Activated CD8-positive, alpha-beta T cell treated with anti-CD3 and anti-CD28 coated beads, Interleukin-2, amount 10 ng/mL, durations not matched to agents 7 days and 5 days (primary cell): ENCODE measurements at places on chromosomes 6 and 20. TPM values are rescaled to one million over a fixed set of nuclear protein-coding genes. Genes with fewer than 3 reads are reported as not detected.

- H3K36me3 ChIP-seq = no peaks in the 10 kb centered on the region
- DNase-seq = no peak
- no peak overlapping the region for H3K27ac ChIP-seq
- H3K4me3 ChIP-seq = no peak overlapping the region
- peaks cover 6% of the 10 kb centered on the region for H3K27me3 ChIP-seq
- H3K4me1 ChIP-seq = no peaks in the 10 kb centered on the region
These were observed 120.6 kb downstream of the GRM4 start for GRCh38 chr6:34025112-34025807.

DNA sequence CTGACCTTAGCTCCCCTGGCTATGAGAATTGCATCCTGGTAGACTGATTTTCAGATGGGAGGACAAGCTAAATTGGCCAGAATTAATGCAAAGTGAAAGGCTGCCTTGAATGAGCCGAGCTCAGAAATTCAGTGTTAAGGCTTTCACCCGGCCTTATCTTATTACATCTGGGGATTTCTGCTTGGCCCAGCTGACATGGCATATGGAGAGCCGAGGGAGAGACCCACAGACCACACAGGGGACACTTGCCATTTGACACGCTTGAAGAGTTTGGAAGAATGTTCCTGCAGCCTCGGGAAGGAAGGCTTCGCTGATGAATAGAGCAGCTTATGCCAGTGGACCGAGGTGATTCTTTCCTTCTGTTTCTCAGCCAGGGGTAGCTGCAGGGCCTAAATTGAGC is 9.0 kb downstream of the MOCS3 start:
- peaks cover 4% of the 10 kb centered on the region for H3K27me3 ChIP-seq
- no peak overlapping the region for H3K27ac ChIP-seq
- no peak overlapping the region for H3K4me3 ChIP-seq
- no peaks in the 10 kb centered on the region for H3K4me1 ChIP-seq
- H3K36me3 ChIP-seq = no peaks in the 10 kb centered on the region

GRCh38 chr20:313948-314347 is 11.4 kb upstream of the SOX12 start:
- H3K36me3 ChIP-seq = no peaks in the 10 kb centered on the region
- no peaks in the 10 kb centered on the region for H3K27me3 ChIP-seq
- H3K4me1 ChIP-seq = peaks cover 13% of the 10 kb centered on the region
- DNase-seq = no peak

DNA sequence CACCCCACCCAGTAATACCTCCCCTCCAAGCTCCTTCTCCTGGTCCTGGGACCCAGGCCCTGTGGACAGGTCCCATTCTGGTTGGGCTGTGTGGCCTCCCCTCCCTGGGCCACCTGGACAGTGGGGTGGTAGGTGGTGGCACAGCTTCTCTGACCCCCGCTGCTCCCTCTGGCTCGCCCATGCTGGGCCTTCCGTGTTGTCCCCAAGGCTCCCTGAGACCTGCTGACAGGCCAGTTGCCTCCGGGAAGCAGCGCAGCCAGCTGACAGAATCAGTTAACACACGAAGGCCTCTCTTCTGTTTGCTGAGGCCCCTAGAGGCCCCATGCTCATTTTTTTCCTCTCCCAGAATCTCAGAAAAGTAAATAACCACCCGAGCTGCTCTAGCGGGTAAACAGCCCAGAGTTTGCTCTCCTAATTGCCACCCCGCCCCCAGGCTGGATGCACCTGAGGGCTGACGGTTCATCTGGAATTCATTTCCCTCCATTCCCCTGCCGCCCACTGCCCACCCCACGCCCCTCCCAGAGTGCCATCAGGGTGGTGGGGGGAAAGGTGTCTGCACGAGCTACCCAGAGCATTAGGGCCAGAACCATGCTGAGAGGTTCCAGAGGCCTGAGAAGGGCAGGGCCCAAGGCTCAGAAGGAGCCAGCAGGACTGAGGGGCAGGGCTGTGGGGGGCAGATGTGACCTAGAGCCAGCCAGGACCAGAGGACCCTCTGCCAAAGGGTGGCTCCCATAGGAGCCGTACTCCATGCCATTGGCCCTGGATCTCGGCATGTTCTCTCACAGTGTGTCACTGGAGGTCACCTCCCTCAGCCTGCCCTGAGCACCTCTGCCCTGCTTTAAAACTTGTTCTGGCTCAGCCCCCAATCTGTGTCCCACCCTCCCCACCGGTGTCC is 157.5 kb downstream of the GRM4 start:
- H3K27me3 ChIP-seq = peaks cover 14% of the 10 kb centered on the region
- DNase-seq = no peak
- peaks cover 1% of the 10 kb centered on the region for H3K4me1 ChIP-seq

DNA sequence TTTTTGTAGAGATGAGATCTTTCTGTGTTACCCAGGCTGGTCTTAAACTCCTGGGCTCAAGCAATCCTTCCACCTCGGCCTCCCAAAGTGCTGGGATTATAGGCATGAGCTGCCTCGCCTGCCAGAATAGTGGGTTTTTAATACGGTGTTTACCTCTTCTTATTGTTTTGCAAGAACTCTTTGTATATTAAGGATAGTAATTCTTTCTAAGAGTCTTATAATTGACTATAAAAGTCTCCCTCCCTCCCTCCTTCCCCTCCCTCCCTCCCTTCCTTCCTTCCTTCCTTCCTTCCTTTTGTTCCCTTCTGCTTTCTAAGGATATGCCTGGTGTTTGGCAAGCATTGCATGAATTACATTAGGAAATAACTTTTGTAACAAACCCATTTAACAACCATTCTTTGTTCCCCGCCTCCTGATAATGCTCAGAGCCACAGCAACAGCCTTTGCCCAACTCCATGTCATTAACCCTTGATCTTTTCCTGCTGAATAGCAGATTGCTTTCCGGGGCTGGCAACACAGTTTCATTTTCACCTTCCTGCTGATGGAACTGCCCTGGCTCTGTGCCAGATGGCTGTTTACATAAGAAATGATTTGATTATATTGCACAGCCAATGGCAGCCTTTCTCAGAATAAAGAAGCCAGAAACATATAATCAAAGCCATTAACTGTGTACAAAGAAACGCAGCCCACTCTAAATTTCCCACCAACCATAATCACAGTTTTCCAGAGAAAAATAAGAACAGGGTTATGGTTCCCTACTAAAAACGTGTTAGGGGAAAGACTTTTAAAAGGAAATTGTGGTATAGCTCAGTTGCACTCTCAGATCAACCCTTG is 143.7 kb upstream of the PTPN1 start:
- peaks cover 19% of the 10 kb centered on the region for H3K4me1 ChIP-seq
- peak overlapping the region; percentile 24 for H3K27ac ChIP-seq
- H3K36me3 ChIP-seq = no peaks in the 10 kb centered on the region
- H3K4me3 ChIP-seq = no peak overlapping the region
- peaks cover 13% of the 10 kb centered on the region for H3K27me3 ChIP-seq

- H3K4me3 ChIP-seq = no peak overlapping the region
- peaks cover 10% of the 10 kb centered on the region for H3K4me1 ChIP-seq
- H3K27me3 ChIP-seq = no peaks in the 10 kb centered on the region
- no peak for DNase-seq
- H3K27ac ChIP-seq = no peak overlapping the region
These were observed 531.8 kb downstream of the UTRN start for GRCh38 chr6:144816936-144817335.

Gene BTN1A1
- total RNA-seq = not detected

Gene TRDN
- not detected for total RNA-seq

DNA sequence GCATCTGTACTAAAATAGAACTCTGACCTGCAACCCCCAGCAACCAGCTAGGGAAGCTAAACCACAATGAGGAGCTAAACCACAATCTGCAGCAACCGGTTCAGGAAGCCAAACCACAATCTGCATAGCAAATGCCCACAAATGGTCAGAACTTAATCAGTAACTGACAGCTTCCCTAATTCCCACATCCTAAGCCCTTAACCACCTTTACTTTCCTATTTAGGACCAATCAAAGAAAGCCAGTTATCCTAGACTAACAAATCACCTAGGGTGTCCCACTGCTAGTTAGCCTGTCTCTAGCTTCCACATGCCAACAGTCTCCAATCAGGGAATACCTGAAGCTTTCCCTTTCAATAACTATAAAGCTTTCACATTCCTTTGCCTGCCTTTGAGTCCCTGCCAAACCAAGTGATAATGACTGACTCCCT is 424.6 kb upstream of the PTCHD4 start:
- no peaks in the 10 kb centered on the region for H3K27me3 ChIP-seq
- H3K27ac ChIP-seq = no peak overlapping the region
- no peaks in the 10 kb centered on the region for H3K36me3 ChIP-seq
- DNase-seq = no peak
- H3K4me3 ChIP-seq = no peak overlapping the region
- no peaks in the 10 kb centered on the region for H3K4me1 ChIP-seq

GRCh38 chr6:135869857-135870256 is 18.4 kb downstream of the PDE7B start:
- H3K36me3 ChIP-seq = peaks cover 4% of the 10 kb centered on the region
- H3K27me3 ChIP-seq = peaks cover 2% of the 10 kb centered on the region
- no peak overlapping the region for H3K27ac ChIP-seq

- H3K36me3 ChIP-seq = peaks cover 9% of the 10 kb centered on the region
- H3K27me3 ChIP-seq = no peaks in the 10 kb centered on the region
- DNase-seq = no peak
- H3K4me3 ChIP-seq = no peak overlapping the region
- peaks cover 18% of the 10 kb centered on the region for H3K4me1 ChIP-seq
- no peak overlapping the region for H3K27ac ChIP-seq
These were observed 95.3 kb upstream of the MAN1A1 start for GRCh38 chr6:119444642-119445557.

DNA sequence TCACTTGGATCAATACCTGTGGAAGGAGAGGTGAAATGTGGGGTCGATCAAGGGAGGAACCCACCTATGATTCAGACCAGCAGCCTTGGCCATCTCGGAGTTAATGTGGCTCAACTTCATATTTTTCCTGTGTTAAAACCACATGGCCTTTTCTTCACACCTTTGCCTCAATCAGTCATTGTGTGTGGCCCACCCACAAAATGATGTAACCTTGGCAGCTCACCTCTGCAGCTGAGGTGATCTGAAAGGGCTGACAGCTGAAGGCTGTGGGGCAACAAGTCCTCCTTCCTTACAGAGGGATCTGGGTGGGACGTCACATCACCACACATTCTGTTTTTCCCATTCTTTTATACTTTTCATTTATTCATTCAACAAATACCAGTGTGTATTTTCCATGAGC is 357.1 kb upstream of the HSF2 start:
- no peaks in the 10 kb centered on the region for H3K4me1 ChIP-seq
- H3K36me3 ChIP-seq = no peaks in the 10 kb centered on the region
- DNase-seq = no peak

Gene PIM1
- total RNA-seq = 432 TPM

GRCh38 chr6:121205569-121205968 is 128.7 kb downstream of the TBC1D32 start:
- H3K36me3 ChIP-seq = peaks cover 10% of the 10 kb centered on the region
- H3K4me1 ChIP-seq = peaks cover 2% of the 10 kb centered on the region
- no peak overlapping the region for H3K27ac ChIP-seq

Gene IP6K3
- not detected for total RNA-seq

- H3K36me3 ChIP-seq = no peaks in the 10 kb centered on the region
- H3K4me1 ChIP-seq = no peaks in the 10 kb centered on the region
- no peak for DNase-seq
- no peak overlapping the region for H3K27ac ChIP-seq
- H3K4me3 ChIP-seq = no peak overlapping the region
These were observed 10.7 kb upstream of the VEGFA start for GRCh38 chr6:43759136-43759906.

Gene MAP7
- 0.45 TPM for total RNA-seq

Gene SMLR1
- total RNA-seq = not detected

DNA sequence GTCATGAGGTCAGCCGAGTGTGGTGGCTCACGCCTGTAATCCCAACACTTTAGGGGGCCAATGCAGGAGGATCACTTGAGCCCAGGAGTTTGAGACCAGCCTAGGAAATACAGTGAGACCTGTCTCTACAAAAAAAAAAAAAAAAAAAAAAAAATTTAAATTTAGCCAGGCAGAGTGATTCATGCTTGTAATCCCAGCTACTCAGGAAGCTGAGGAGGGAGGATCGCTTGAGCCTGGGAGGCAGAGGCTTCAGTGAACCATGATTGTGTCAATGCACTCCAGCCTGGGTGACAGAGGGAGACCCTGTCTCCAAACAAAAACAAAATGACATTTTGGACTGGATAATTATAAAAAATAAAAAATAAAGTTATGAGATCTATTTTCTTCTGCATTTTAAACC is 56.2 kb downstream of the ADGRF1 start:
- H3K4me3 ChIP-seq = no peak overlapping the region
- no peak overlapping the region for H3K27ac ChIP-seq
- DNase-seq = no peak
- H3K4me1 ChIP-seq = no peaks in the 10 kb centered on the region
- no peaks in the 10 kb centered on the region for H3K36me3 ChIP-seq
- no peaks in the 10 kb centered on the region for H3K27me3 ChIP-seq

DNA sequence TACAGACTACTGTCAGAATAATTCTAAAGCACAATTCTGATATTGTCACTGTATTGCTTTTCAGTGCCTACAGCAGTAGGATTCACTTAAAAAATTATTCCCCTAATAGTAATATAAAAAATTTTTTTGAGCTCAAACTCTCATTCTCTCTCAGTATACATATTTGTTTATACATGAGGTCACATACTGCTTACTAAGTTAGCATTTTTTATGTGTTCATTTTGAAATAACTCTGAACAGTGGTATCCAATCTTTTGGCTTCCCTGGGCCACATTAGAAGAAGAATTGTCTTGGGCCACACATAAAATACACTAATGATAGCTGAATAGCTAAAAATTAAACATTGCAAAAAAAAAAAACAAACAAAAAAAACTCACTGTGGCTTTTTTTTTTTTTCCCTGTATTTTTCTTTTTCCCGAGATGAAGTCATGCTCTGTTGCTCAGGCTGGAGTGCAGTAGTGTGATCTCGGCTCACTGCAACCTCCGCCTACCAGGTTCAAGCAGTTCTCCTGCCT is 38.6 kb downstream of the ASXL1 start:
- no peak for DNase-seq
- peaks cover 24% of the 10 kb centered on the region for H3K4me1 ChIP-seq
- no peaks in the 10 kb centered on the region for H3K27me3 ChIP-seq
- no peak overlapping the region for H3K4me3 ChIP-seq
- H3K36me3 ChIP-seq = peaks cover 52% of the 10 kb centered on the region
